ENCODE measurements at places on chromosomes 3 and 15.

DNA sequence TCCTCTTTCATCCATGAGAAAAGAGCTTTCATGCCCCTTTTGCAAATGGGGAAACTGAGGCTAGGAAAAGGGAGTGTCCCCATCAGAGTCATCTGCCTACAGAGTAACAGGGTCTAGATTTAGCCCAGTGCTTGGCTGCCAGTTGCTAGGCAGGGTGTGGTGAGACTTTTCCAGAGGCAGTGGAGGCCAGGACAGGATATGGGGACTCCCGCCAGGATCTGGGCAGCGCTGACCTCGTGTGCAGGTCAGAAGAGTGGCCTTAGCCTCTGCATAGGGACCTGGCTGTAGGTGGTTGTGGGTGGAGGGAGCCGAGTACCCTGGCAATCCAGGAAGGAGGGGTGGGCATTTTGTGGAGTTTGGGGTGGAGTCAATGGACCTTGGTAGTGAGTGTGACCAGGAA lies 4.2 kb downstream of the PLXNA1 start:
- DNase-seq: no peak

- DNase-seq: no peak
Observed at GRCh38 chr3:24598695-24599470, 104.2 kb upstream of the THRB start.

- DNase-seq: no peak
Observed at GRCh38 chr3:197913641-197914380, 36.2 kb upstream of the RPL35A start.

DNA sequence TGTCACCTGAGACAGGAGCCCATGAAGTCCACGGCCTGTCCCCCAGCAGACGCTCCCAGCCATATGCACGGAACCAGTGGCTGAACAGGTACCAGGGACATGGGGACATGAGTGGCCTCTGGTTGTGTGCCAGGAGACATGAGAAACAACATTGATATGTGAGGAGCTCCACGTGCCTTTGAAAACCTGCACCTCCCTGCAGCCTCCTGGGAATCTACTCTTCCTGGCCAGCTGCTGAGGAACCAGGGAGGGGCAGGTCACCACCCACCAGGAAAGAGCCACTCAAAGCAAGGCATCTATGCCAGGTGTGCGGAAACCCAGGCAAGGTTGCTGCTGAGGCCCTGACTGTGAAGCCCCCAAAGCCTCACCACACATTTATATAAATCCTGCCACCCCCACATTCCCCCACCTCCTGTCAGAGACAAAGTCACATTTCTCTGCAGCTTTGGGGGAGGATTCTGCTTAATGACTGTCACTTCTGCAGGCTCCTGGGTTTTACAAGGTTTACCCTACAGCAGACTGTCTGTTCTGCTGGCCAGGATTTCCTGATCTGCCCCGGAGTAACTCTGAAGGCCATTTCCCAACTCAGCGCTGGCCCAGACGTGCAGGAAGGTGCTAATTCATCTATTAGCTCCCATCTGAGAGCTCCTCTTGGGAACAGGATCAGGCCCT lies 110.8 kb downstream of the ADCY5 start:
- DNase-seq: no peak

DNA sequence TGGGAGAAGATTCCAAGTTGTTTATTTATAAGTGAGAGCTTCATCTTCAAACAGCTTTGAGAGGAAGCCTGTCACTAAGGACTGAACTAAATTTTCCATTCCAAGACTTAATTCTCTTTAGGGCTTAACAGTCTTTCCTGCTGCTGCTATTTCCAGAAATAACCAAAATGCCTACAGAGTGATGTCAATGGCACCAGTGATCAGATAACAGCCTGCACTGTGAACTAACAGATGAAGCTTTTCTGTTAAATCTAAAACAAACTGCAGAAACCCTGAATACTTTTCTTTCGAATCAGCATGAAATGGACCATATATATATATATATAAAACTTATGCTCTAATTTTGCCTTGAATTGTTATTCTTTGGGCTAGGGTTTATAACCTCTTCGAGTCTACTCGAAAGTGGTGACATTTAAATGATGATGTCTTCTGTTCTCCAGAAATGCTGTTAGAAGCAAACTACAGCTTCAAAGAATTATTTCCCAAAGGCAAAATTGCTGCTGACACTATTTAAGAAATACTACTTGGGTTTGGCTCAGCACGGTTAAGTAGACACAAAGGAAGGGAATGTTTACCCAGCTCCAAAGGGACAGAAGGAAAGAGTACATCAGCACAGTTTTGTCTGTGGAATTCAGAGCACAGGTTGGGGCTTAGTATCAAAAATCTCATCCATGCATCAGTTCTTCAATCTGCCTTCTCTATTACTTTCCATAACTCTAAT lies 238.5 kb upstream of the LRRN1 start:
- DNase-seq: no peak

GRCh38 chr3:161403251-161403650 lies 31.9 kb upstream of the SPTSSB start:
- no peak for DNase-seq

- no peak for DNase-seq
Observed at GRCh38 chr15:68052431-68052830, 1.7 kb upstream of the PIAS1 start.

DNA sequence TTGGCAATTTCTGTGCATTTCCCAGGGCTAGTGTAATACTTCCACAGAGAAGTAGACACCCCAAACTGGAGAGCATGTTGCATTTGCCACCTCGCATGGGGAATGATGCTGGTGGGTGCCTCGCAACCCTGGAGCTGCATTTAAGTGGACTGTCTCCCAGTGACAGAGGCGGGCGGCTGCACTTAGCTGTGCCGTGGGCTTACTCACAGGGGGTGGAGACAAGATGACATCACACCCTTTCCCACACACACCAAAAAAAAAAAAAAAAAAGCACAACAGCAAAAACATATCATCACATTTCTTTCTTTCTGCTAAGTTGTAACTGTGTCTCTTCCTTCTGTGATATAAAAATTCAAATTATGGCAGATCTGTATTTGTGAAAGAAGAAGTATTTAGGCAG lies at the start of gene ABI3BP:
Gene ABI3BP, minus strand, starts transcription at position 113 of the 400 bp plus-strand sequence. Its CDS starts 37 bp downstream, at position 76.
- DNase-seq: peak; percentile 4

Measured in right kidney (tissue), 9 donors.